CD4-positive, alpha-beta T cell treated with Interleukin-6 for 4 hours (primary cell): ENCODE measurements at places on chromosomes 7 and 10.

DNA sequence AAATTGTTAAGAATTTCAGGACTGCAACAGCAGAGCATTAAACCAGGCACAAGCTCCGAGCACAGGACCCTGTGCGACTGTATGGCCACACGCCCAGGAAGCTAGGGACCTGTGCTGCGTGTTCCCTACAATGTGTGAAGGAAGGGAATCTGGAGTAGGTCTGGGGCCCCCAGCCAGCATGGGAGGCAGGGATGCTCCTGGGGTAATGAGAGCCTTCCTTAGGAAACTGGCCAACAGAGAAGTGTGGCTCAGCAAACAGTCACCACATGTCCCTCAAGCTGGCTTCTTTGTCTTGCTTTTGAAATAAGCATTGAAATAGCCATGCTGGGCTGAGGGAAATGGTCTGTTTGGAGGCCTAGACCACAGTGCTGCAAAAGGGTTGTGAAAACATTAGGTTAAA lies 8.2 kb downstream of the BLNK start:
- DNase-seq: no peak

DNA sequence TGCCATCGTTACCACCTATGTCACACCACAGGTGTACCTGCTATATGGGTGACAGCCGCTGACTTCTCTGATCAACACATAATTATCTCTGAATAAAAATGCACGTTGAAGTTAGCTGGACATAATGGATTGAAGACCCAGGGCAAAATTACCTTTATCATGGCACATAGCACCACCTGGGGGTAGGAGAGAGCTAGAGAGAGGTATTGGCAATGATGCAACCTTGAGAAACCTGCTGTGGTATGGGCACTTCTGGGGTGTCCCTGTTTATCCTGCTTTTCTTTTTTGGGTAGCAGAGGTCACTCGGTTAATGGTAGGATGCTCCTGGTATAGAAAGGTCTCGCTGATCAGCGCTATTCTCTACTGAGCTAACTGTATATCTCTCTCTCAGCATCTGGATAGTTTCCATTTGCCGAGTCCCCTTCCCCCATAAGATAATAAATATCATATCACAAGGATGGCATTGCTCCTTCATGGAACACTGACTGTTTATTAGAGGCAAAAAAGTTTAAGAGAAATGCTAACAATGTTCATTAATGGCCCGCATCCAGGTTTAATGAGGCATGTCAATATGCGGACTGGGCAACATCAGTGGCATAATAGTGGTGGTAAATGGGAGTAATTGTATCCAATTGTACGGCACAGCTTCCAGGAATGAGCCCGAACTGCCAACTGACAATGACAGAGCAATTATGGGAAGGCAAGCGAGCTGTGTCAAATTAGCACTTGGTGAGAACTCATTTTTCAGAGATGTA lies 323.1 kb downstream of the TFEC start:
- peak; percentile 2 for DNase-seq

GRCh38 chr7:93949423-93949822 lies 27.9 kb downstream of the GNG11 start:
- no peak for DNase-seq

DNA sequence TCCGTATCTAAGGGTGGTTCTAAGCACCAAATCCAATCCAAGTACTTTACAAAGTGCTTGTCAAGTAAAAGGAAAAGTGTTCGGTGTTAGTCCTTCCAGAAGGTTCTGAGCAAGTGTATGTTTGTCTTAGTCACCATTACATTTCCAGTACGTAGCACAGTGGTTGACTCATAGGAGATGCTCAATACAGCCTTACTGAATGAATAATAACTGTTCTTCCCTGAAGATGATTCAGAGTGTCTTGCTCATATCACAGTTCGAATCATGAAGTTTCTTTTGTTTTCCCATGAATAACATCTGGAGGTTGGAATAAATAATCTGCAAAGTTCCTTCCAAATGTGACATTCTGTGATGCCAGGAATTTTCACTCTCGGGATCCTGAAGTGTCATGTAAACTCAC lies 53.4 kb downstream of the WNT2 start:
- DNase-seq: no peak

DNA sequence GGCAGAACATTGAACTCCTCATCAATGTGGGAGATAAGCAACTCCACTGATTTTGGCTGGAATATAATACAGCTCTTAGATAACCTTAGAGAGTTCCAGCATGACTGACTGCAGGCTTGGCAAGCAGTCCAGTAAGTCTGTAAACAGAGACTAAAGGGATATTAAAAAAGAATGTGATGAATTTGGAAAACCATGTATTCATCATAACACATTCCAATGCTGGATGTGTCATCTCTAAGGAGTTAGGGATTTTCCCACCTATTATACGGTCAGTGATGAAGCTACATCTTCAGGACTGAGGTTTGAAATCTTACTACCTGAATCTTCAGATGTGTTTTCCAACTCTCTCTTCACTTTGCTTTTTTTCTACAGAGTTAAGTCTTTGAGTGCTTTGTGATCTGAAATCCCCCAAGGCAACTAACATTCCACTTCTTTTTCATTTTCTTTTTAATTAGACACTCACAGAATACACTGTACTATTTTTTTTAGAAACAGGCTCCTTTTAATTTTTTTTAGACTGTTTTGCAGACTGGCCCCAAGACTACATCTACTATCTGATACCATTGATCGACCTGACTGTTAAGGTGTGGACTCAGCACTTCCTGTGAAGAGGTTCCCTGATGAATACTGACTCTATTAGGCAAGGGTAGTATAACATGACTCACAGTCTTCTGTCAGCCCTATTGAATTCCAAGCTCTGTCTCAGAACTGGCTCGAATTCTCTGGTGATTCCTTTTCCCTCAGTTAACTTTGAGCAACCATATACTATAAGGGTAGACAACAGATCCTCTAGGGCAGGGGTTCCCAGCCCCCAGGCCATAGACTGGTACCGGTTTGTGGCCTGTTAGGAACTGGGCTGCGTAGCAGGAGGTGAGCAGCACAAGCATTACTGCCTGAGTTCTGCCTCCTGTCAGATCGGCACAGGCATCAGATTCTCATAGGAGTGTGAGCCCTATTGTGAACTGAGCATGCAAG lies 678.2 kb downstream of the GRM8 start:
- no peak for DNase-seq

GRCh38 chr7:153445641-153446040 lies 606.6 kb upstream of the DPP6 start:
- DNase-seq: no peak

GRCh38 chr7:104416866-104417393 lies 88.5 kb downstream of the LHFPL3 start:
- DNase-seq: no peak

- peak; percentile 54 for DNase-seq
Measured at GRCh38 chr10:110512461-110513187, 14.9 kb downstream of the DUSP5 start.

DNA sequence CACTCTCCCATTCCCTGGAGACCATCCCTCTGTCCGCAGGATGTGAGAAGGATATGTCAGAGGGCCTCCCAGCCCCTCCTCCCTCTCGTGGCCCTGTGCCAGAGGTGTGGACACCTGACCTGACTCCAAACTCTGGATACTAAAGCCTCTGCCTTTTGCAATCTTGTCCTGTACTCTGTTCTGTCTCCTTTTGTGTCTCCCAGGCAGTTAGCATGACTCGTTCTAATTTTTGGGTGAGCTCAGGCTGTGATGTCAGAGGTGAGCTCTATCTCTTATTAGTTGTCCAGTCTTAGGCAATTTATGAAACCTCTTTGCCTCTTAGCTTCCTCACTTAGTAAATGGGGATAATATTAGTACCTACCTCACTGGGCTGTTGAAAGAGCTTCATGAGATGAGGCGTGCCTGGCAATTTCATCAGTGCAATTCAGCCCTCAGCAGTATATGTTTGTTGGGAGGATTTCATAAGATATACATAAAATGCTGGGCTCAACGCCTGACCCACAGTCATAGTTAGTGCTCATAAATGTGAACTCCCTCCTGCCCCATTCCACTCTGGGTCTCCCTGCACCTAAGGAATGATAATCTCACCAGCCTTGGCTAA lies 10.9 kb downstream of the MARVELD1 start:
- no peak for DNase-seq
